ENCODE measurements at places on chromosomes 5 and 9.

GRCh38 chr5:120657104-120657503 lies 193.0 kb downstream of the PRR16 start:
- no peak for DNase-seq

DNA sequence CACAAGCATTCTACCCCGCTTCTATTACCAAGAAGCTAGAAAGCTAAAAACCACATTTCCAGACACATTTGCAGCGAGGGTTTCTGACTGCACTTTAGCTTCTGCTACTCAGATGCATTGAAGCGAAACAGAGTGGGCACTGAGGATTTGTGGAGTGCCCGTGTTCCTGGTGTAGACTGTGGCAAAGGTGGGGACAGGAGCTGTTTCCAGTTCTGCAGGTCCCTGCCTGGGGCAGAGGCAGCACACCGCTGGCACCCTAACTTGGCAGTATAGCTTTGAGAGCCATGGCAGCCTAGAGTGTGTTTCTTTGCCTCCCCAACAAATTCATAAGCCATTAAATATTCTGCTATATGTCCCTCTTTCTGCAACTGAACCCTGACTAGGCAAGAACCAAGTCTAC lies 108.6 kb upstream of the SPOCK1 start:
- no peak for DNase-seq

- no peak for DNase-seq
Measured at GRCh38 chr5:148768806-148769415, 57.5 kb upstream of the ADRB2 start.

- DNase-seq, result no peak
Measured at GRCh38 chr9:76423216-76424177, 29.3 kb upstream of the RFK start.

DNA sequence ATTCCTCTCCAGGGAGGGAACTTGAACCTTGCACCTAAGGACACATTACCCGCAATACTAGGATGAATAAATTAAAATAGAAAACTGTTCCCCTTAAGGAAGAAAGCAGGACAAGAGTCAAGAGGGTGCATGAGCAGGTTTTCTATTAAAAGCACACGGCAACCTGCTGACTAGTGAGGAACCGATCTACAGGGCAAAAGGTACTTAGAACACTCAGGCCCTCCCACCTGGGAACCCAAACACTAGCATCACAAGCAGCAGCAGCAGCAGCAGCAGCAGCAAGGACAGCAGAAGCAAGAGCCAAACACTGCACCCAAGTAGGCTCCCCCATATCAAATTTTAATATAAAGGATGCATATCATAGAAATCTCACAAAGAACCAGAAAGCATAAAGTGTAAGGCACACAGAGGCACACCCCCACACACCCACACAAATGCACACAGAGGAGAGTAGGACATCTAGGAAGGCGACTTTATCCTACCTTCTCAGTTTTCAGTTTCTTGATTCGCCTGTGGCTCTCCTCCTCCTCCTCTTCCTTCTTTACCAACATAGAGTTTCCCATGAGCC lies 2.8 kb downstream of the ZNF608 start:
- DNase-seq, result no peak

DNA sequence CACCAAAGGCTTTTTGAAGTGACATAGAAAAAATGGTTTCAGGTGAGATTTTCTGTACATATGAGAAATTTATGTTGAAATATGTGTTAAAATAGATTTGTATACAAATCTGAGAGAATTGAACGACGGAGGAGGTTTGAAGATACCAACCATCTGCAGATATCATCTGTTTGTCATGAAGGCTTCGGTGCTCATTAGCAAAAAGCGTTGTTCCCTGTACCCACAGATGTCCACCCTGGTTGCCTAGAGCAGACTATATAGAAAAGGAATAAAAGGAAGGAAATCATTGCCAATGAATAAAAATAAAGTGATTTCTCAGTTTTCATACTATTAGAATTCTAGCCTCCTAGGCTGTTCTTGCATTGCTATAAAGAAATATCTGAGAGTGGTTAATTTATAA lies 2262.8 kb upstream of the ACO1 start:
- no peak for DNase-seq

GRCh38 chr9:16119261-16120230 lies 566.7 kb downstream of the CCDC171 start:
- DNase-seq, result no peak

DNA sequence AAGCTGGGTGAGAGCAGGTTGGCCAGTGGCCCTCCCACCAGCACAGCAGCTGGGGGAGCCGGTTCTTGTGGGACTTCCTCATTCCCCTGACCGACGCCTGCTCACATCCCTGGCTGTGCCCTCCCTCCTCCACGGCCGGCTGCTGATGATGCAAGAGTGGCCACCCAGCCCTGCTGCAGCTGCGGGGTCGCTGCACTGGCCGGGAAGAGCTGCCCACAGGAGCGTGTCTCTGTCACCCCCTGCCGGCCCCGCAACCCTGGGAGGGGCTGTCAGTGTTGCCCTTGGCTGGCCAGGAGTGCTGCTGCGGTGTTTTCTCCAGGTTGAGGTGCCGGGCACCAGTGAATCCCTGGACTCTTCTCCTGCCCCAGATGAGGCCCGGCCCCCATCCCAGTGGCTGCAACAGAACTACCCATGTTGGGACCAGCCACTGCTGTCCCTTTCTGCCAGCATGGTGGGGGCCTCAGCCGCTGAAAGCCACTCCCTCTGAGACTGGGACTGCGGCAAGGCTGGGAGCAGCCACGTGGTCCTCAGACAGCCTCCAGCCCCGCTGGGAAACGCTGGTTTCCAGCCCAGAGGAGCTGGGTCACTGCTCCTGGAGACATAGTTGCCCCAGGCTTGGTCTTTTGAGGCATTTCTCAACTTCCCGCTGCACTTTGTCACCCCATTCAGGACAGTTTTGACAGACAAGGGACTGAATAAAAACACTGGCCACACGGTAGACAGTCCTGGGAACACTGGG lies 739 bp downstream of the CARD9 start:
- DNase-seq, result no peak
